ENCODE measurements at places on chromosomes 16 and 17. TPM values are rescaled to one million over a fixed set of nuclear protein-coding genes. Genes with fewer than 3 reads are reported as not detected.

The UNC13D gene
- 0.54 TPM for total RNA-seq

The GIT1 gene
- total RNA-seq, result 22.0 TPM

The KRT38 gene
- total RNA-seq, result not detected

The TTLL6 gene
- not detected for total RNA-seq

The SDF2 gene
- 36.9 TPM for total RNA-seq

The KAT2A gene
- 13.7 TPM for total RNA-seq

The MEOX1 gene
- not detected for total RNA-seq

The LPCAT2 gene
- 34.1 TPM for total RNA-seq

The TMEM98 gene
- total RNA-seq, result 95.5 TPM

The EPOP gene
- 5.0 TPM for total RNA-seq

The CTRB2 gene
- not detected for total RNA-seq

The CRYM gene
- 2.0 TPM for total RNA-seq

The PYDC1 gene
- total RNA-seq, result not detected

The TNFRSF17 gene
- total RNA-seq, result not detected

The AKTIP gene
- 29.6 TPM for total RNA-seq

The SLC12A3 gene
- not detected for total RNA-seq

Data from fibroblast of the aortic adventitia (primary cell).